ENCODE measurements at places on chromosomes 3 and 15. TPM values are rescaled to one million over a fixed set of nuclear protein-coding genes. Genes with fewer than 3 reads are reported as not detected.
A peak's percentile ranks its signal among the peaks of the same experiment; 100 is the strongest.

Gene PEX11A
- 7.7 TPM for total RNA-seq

Gene B4GALT4
- total RNA-seq: 23.1 TPM

Gene LRRC31
- total RNA-seq: 0.76 TPM

Gene FNDC3B
- 185 TPM for total RNA-seq

- no peaks in the 10 kb centered on the region for H3K27me3 ChIP-seq
- H3K4me1 ChIP-seq: peaks cover 10% of the 10 kb centered on the region
- H3K27ac ChIP-seq: peak overlapping the region; percentile 97
- H3K36me3 ChIP-seq: peaks cover 37% of the 10 kb centered on the region
Observed at GRCh38 chr3:4985330-4986174, 6.3 kb downstream of the BHLHE40 start.

- no peaks in the 10 kb centered on the region for H3K4me1 ChIP-seq
- no peaks in the 10 kb centered on the region for H3K36me3 ChIP-seq
- no peak overlapping the region for H3K27ac ChIP-seq
- H3K4me3 ChIP-seq: no peak overlapping the region
- no peak for DNase-seq
- no peaks in the 10 kb centered on the region for H3K27me3 ChIP-seq
Observed at GRCh38 chr3:44321335-44321734, 17.2 kb upstream of the TCAIM start.

- no peak overlapping the region for H3K27ac ChIP-seq
- no peaks in the 10 kb centered on the region for H3K36me3 ChIP-seq
- H3K4me3 ChIP-seq: no peak overlapping the region
- no peak for DNase-seq
- no peaks in the 10 kb centered on the region for H3K4me1 ChIP-seq
Observed at GRCh38 chr15:73004462-73004861, 47.8 kb upstream of the NEO1 start.

DNA sequence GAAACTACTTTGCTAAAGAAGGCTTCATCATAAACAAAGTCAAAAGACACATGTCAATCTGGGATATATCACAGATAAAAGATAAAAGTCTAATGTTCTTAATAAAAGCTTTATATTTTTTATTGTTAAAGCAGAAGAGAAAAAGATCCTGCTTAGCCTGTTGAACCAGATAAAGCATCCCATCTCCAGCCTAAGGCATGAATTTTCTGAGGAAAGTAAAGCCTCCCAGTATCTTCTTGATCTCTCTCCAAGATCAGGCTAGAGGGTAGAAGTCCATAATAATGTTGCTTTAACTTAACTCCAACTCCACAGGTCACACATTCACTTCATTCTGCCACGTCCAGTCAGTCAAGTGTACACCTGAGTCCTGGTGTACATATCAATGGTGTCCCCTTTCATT lies 14.2 kb downstream of the ARL14 start:
- H3K36me3 ChIP-seq: no peaks in the 10 kb centered on the region
- H3K27me3 ChIP-seq: no peaks in the 10 kb centered on the region
- DNase-seq: no peak

DNA sequence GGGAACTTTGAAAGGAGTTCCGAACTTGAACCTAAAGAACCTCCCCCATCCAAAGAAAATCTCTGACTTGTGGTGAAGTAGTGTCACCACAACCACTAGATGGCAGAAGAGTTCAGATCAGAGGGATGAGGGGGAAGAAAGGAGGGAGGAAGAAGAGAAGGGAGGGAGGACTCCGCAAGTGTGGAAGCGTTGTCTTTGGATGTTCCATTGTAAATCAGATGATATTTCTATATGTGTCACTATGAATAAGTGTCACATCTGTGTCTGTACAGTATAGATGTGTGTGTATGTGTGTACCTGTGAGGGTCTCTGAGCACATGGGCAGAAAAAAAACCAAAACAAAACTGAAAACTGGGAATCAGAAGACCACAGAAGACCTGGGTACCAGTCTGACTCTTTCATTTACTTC lies 16.9 kb downstream of the SLC24A1 start:
- DNase-seq: no peak
- no peak overlapping the region for H3K4me3 ChIP-seq
- no peaks in the 10 kb centered on the region for H3K27me3 ChIP-seq

- no peak overlapping the region for H3K27ac ChIP-seq
- H3K4me1 ChIP-seq: no peaks in the 10 kb centered on the region
- no peak overlapping the region for H3K4me3 ChIP-seq
- no peaks in the 10 kb centered on the region for H3K27me3 ChIP-seq
- no peaks in the 10 kb centered on the region for H3K36me3 ChIP-seq
- DNase-seq: no peak
Observed at GRCh38 chr3:13574798-13575451, 26.0 kb downstream of the FBLN2 start.

- no peak for DNase-seq
- H3K4me3 ChIP-seq: no peak overlapping the region
- H3K36me3 ChIP-seq: no peaks in the 10 kb centered on the region
- no peak overlapping the region for H3K27ac ChIP-seq
- H3K4me1 ChIP-seq: no peaks in the 10 kb centered on the region
Observed at GRCh38 chr3:112858410-112859069, 11.9 kb upstream of the CD200R1L start.

DNA sequence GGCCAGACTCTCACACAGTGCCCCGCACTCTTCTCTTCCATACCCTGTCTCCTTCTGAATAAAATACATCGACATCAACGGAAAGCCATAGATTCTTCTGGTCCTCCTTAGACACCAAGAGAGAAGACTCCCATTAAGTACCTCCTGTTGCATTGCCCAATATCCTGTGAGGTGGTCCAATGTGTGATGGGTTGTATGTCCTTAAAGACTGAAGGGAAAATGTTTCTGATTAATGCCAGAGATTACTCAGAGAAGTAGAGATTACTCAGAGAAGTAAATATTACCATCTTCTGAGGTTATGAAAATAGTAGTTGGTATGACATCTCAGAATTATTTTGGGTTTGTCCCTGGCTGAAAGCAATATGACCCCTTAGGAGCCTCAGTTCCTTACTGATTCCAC lies 60.8 kb upstream of the GALNT15 start:
- H3K4me3 ChIP-seq: no peak overlapping the region
- no peaks in the 10 kb centered on the region for H3K36me3 ChIP-seq
- H3K27me3 ChIP-seq: no peaks in the 10 kb centered on the region
- H3K27ac ChIP-seq: no peak overlapping the region
- no peak for DNase-seq
- H3K4me1 ChIP-seq: no peaks in the 10 kb centered on the region

GRCh38 chr3:172465281-172465680 lies 17.0 kb upstream of the GHSR start:
- H3K27ac ChIP-seq: no peak overlapping the region
- DNase-seq: no peak
- no peaks in the 10 kb centered on the region for H3K36me3 ChIP-seq
- H3K27me3 ChIP-seq: no peaks in the 10 kb centered on the region

- H3K4me3 ChIP-seq: no peak overlapping the region
- no peak overlapping the region for H3K27ac ChIP-seq
- H3K36me3 ChIP-seq: no peaks in the 10 kb centered on the region
- H3K4me1 ChIP-seq: no peaks in the 10 kb centered on the region
Observed at GRCh38 chr3:147431751-147432150, 22.6 kb downstream of the ZIC1 start.

GRCh38 chr15:74809956-74810355 lies 2.7 kb upstream of the LMAN1L start:
- H3K27ac ChIP-seq: no peak overlapping the region
- no peak for DNase-seq
- H3K27me3 ChIP-seq: no peaks in the 10 kb centered on the region
- H3K4me1 ChIP-seq: no peaks in the 10 kb centered on the region

DNA sequence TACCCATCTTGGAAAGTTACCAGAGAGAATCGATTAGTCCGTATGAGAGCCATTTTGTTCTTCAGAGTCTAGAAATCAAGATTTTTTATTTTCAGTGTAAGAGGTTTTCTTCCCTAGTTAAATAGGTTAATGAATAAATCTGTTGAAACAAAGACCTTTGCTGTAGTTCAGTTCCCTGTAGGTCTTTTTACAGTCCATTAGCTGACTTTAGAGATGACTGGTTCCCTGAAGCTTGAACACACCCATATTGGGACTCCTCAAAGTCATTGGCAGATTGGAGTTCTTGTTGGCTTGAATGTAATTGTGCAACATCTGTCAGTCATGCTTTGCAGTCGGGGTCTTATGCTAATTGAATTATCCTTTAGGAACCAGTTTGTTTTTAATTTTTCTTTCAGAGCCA lies 45.3 kb downstream of the SEMA6D start:
- H3K27ac ChIP-seq: no peak overlapping the region
- no peaks in the 10 kb centered on the region for H3K27me3 ChIP-seq
- peak; percentile 26 for DNase-seq

DNA sequence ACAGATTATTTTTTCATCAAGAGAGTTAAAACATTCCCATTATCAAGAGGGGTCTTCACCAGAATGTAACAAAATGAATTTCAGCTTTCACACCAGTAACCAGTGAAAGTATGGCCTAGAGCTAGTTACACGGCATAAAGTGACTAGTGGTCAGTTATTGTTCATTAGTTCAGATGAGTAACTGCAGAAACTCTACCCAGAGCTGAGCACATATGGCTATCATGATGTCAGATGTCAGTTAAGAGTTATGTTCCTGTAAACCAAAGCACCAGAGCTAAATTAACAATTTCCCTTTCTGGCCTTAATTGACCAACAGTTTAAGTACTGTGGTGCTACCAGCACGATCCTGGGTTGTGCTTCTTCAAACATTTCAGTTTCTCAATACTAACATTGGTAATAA lies 6.6 kb upstream of the MRPS25 start:
- no peak overlapping the region for H3K4me3 ChIP-seq
- no peaks in the 10 kb centered on the region for H3K27me3 ChIP-seq
- no peak for DNase-seq
- H3K36me3 ChIP-seq: peaks cover 31% of the 10 kb centered on the region
- no peaks in the 10 kb centered on the region for H3K4me1 ChIP-seq

- no peak for DNase-seq
- H3K27me3 ChIP-seq: no peaks in the 10 kb centered on the region
- no peaks in the 10 kb centered on the region for H3K36me3 ChIP-seq
- no peak overlapping the region for H3K27ac ChIP-seq
Observed at GRCh38 chr3:72337480-72337855, 510.8 kb downstream of the SHQ1 start.

DNA sequence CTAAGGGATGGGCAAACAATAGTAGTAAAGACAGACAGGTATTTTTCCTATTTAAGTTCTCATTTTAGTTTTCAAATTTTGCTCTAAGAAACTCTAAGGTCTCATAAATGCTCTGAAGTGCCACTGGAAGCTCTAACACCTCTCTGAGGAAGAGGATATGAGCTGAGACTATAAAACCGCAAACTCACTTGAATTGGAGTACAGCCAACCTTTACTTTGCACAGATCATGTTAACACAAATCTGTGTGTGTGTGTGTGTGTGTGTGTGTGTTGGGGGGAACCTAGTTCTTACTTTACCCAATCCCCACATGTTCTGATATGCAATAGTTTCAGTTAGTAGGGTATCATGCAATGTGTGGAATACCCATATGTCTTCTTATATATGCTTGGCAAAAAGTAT lies 446.8 kb downstream of the CHL1 start:
- no peak for DNase-seq
- no peak overlapping the region for H3K27ac ChIP-seq
- no peaks in the 10 kb centered on the region for H3K36me3 ChIP-seq
- H3K4me3 ChIP-seq: no peak overlapping the region
- no peaks in the 10 kb centered on the region for H3K27me3 ChIP-seq
- H3K4me1 ChIP-seq: no peaks in the 10 kb centered on the region

Measured in kidney (tissue), 22 donors.